GM18507 (cell line): ENCODE measurements at places on chromosomes 11 and 22.

DNA sequence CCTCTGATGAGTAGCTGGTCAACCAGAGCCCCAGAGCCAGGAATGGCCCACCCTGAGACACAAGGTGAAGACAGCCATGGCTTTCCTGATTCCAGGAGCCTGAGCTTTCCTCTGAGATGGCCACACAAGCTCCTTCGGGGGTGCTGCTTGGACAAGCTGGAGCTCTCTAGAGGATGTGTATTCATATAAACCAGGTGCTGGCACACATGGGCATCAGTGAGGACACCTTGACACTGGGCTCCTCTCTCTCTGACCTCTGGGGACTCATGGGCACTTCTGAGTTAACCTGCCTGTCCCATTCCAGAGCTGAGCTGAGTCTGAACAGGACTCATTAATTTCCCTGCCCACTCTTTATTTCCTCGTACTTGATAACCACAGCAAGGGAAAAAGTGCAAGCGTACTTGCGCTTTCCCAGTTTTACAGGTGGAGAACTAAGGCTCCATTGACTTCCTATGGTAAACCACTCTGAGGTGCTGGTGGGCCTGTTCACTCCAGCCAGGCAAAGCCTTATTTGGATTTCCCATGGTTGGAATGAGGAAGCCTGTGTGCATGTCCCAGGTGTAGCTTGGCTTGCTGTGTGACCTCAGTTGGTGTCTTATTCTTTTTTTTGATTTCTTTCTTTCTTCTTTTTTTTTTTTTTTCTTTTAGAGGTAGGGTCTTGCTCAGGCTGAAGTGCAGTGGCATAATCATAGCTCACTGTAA lies 25.4 kb downstream of the INSC start:
- DNase-seq = no peak

- DNase-seq = no peak
Observed at GRCh38 chr11:8023831-8024555, 36.9 kb downstream of the EIF3F start.

- no peak for DNase-seq
Observed at GRCh38 chr11:41660585-41660984, 201.1 kb upstream of the LRRC4C start.

- DNase-seq = no peak
Observed at GRCh38 chr11:7596975-7597391, 76.3 kb downstream of the CYB5R2 start.

DNA sequence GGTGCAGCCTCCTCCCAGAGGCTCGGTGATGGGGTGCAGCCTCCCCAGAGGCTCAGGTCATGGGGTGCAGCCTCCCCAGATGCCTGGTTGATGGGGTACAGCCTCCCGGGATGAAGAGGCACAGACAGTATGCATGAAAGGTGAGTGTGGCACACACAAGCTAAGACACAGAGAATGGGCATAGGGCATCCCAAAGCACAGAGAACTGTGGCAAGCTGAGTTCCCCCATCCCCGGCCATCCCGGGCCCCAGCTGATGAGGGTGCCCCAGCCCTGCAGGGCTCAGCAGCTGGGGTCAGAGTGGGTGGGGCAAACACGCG lies 4.8 kb upstream of the SYT8 start:
- DNase-seq = no peak
